ENCODE measurements at places on chromosomes 3 and 15. TPM values are rescaled to one million over a fixed set of nuclear protein-coding genes. Genes with fewer than 3 reads are reported as not detected.

GPR27 gene
- 67.8 TPM for polyA plus RNA-seq

KLHDC8B gene
- polyA plus RNA-seq, result 65.1 TPM

XCR1 gene
- not detected for polyA plus RNA-seq

STRIT1 gene
- polyA plus RNA-seq, result 1.1 TPM

SLC6A1 gene
- polyA plus RNA-seq, result 43.2 TPM

SKIC8 gene
- polyA plus RNA-seq, result 160 TPM

SHF gene
- polyA plus RNA-seq, result 50.6 TPM

All from neural cell (in vitro differentiated cells).